Activated CD4-positive, alpha-beta memory T cell treated with anti-CD3 and anti-CD28 coated beads for 36 hours (primary cell): ENCODE measurements at places on chromosomes 1 and 21. TPM values are rescaled to one million over a fixed set of nuclear protein-coding genes. Genes with fewer than 3 reads are reported as not detected.

The NPHS2 gene
- total RNA-seq, result not detected

The CELF3 gene
- not detected for total RNA-seq

The NUDT4B gene
- total RNA-seq, result 0.53 TPM

The HSPB7 gene
- not detected for total RNA-seq

The ICOSLG gene
- 2.5 TPM for total RNA-seq

The TOR1AIP1 gene
- total RNA-seq, result 57.7 TPM

The RNU1-1 gene
- 1,409 TPM for total RNA-seq

The GBP3 gene
- total RNA-seq, result 5.7 TPM

DNA sequence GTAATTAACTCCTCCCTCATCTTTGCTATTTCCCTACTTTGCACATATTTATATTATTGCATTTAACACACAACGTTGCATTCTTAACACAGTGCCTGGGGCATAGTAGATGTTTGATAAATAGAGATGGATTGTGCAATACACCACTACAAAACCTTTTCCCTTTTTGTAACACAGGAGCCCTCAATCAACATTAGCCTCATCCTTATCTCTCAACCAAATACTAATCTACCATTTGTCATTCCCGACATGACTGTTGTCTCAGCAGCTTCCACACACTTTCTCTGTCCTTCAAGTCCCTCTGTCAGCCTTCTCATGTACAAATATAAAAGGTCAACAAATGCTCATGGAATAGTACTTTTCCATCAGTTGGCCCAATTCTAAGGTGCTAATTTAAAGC lies 78.9 kb upstream of the KCNK2 start:
- no peak for DNase-seq
- H3K4me3 ChIP-seq, result no peak overlapping the region
- H3K4me1 ChIP-seq, result no peaks in the 10 kb centered on the region

- no peak overlapping the region for H3K4me3 ChIP-seq
- H3K27me3 ChIP-seq, result peaks cover 12% of the 10 kb centered on the region
- no peaks in the 10 kb centered on the region for H3K36me3 ChIP-seq
- no peak for DNase-seq
- no peak overlapping the region for H3K27ac ChIP-seq
- no peaks in the 10 kb centered on the region for H3K4me1 ChIP-seq
These were observed 15.6 kb upstream of the RNF220 start for GRCh38 chr1:44389437-44389836.

DNA sequence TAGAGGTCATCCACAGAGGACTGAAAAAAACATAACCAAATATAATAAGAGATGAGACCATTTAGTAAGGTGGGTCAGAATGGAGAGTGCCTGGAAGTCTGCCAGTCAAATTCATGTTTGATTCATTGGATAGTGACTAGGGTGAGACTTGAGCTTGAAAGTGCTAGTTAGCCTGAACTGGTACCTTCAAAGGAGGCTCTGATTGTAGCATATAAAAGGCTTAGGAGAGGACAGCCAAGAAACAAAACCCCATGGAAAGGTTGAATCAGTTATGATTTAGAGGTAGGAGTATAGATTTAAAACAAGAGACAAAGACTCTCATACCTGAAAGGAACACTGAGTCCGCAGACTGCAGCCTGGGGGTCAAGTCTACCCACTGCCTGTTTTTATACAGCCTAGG lies 44.4 kb upstream of the LRRC8C start:
- H3K36me3 ChIP-seq, result peaks cover 56% of the 10 kb centered on the region
- peaks cover 86% of the 10 kb centered on the region for H3K4me1 ChIP-seq
- no peak overlapping the region for H3K4me3 ChIP-seq
- H3K27me3 ChIP-seq, result no peaks in the 10 kb centered on the region

DNA sequence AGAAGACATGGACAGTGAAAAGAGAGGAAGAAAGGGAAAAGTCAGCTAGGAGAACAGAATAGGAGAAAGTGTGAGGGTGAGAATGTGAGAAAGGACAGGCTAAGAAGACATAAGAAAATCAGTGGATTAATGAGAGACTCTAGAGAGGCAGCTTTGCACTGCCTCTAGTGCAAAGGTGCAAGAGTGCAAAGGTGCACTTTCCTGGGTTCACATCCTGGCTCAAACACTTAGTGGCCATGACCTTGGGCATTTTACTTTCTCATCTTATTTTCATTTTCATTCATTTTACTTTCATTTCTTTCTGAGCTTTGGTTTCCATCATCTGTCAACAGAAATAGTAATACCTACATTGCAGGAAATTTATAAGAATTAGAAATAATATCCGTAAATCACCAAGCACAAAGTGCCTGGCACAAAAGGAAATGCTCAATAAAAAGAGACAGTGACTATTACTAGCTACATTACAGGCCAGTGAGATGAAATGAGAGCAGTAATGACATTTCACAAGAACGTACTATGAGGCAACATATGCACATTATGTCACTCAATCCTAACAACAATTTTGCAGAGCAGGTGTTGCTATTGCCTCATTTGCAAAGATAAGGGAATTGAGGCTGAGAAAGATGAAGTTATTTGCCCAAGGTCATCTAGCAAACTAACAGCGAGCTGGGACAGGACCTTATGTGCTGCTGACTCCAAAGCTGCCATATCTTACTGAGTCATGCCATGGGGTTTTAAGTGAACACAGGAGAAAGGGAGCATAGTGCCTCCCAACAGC lies 107.0 kb upstream of the TLR5 start:
- H3K27ac ChIP-seq, result no peak overlapping the region
- H3K36me3 ChIP-seq, result no peaks in the 10 kb centered on the region
- no peaks in the 10 kb centered on the region for H3K27me3 ChIP-seq
- no peak for DNase-seq

DNA sequence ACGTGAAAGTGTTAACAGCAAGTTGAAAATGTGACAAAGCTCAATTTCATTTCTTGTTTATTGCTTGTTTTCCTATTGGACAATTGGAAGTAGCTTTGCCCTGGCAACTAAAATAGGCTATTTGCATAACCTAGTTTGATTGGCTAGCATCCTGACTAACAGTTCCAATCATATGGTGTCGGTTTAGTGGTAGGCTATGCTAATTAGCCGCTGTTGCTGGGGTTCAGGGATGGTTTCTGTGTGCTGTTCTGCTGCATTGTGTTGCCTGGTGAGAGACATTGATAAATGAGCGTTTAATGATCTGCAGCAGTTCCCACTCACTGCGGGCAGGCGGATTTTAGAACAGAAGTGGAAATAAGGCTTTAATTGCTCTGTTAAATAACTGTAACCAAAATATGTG lies 68.5 kb downstream of the DYRK1A start:
- no peak overlapping the region for H3K4me3 ChIP-seq
- H3K27me3 ChIP-seq, result no peaks in the 10 kb centered on the region
- peaks cover 40% of the 10 kb centered on the region for H3K4me1 ChIP-seq

GRCh38 chr21:29454179-29454578 lies 155.5 kb downstream of the BACH1 start:
- H3K4me1 ChIP-seq, result peaks cover 10% of the 10 kb centered on the region
- no peaks in the 10 kb centered on the region for H3K27me3 ChIP-seq
- DNase-seq, result no peak
- peaks cover 5% of the 10 kb centered on the region for H3K36me3 ChIP-seq
- no peak overlapping the region for H3K27ac ChIP-seq
- no peak overlapping the region for H3K4me3 ChIP-seq

GRCh38 chr1:39576016-39576657 lies 453 bp downstream of the PABPC4 start:
- peak; percentile 37 for DNase-seq
- peaks cover 43% of the 10 kb centered on the region for H3K36me3 ChIP-seq
- H3K27ac ChIP-seq, result peak overlapping the region; percentile 88
